AG04450 (cell line): ENCODE measurements at places on chromosomes 11 and 22.
A peak's percentile ranks its signal among the peaks of the same experiment; 100 is the strongest.

DNA sequence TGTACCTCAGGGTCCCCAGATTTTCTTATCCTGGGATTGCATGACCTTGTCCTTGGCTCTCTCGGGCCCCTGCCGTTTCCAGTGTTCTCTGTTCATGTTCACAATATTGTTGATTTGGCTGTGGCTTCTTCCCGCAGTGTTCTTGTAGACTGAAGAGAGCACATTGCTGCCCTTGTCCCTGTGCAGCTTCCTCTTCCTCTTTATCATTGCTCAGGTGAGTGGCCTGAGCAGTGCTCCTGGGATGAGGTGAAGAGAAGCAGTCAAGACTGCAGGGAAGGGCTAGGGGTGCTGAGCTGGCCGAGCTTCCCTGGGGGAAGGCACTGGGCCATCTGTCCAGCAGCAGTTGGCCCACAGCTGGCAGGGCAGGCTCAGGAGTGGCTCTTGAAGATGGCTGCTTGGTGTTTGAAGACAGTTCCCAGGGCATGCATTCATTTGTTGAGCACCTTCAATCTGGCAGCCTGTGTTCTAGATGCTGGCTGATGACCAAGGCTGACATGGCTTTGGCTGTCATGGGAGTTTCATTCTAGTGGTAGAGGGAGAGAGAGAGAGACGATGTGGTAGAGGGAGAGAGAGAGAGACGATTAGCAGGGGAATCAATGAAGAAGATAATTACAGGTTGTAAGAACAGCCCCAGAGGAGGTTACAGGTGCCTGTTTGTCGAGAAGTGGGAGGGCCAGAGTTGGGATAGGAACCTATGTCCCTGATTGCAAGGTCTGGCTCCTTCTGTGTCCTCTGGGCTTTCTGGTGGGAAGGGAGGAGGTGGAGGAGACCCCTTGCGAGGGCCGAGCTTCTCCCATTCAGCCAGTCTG lies 17.4 kb downstream of the BMAL1 start:
- DNase-seq: no peak

DNA sequence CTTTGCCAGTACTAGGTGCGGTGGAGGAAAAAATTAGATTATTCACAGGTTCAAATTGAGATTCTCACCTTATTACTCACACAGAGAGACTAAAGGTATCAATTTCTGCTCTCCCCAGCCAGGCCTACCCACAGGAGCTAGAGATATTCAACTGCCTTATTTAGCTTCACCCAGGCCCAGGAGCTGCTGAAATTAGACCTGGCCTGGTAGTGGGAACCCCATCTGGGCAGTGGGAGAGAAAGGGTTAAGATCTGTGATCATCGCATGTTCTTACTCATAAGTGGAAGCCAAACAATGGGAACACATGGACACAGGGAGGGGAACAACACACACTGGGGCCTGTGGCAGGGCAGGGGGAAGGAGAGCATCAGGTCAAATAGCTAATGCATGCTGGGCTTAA lies 20.9 kb upstream of the MICAL2 start:
- no peak for DNase-seq

DNA sequence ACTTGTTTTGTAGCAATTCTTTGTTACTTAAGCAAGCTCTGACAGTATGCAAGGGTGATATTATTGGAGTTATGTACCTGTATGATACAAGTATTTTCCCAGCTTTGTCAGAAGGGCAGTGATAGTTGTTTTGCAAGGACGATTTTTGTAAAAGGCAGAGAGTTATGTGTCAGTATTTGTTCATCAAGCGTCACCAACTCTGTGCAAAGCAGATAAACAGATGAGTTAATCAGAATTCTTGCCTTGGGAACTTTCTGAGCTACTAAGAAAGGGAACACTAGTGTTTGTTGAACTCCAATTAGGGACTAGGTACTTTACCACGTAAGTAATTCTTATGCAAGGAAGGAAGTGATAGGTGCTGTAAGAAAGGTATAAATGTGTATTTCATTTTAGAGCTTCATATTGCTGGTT lies 1.4 kb downstream of the USP47 start:
- peak; percentile 49 for DNase-seq

- DNase-seq: no peak
These were observed 47.0 kb downstream of the IGLL5 start for GRCh38 chr22:22934543-22935055.

- DNase-seq: no peak
These were observed 94.4 kb downstream of the FAM181B start for GRCh38 chr11:82639251-82639650.

DNA sequence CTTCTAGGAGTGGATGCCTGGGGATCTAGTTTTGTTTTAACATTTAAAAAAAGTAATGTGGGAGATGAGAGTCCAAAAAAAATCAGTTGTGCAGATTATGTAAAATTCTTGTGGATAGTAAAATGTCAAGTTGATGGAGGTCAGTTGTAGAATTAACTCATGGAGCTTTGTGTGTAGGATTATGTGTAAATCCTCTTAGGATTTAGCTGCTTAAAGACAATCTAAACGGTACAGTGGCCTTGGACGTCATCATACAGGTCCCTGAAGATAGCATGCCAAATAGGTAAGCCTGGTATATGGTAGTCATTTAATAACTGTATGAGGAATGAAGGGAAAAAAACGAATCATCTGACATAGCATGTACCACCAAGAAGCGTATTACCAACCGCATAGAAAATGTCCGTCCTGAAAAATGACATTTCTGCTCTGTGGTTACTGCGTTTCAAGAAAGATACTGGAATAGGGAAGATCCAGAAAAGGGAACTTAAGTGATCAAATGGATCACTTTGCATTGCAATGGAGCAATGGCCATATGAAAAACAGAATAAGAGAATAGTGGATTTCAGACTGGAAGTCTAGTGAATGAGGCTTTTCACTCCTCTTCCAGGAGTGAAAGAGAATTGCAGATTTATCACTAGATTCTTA lies 61.3 kb downstream of the BCL2L13 start:
- DNase-seq: no peak

DNA sequence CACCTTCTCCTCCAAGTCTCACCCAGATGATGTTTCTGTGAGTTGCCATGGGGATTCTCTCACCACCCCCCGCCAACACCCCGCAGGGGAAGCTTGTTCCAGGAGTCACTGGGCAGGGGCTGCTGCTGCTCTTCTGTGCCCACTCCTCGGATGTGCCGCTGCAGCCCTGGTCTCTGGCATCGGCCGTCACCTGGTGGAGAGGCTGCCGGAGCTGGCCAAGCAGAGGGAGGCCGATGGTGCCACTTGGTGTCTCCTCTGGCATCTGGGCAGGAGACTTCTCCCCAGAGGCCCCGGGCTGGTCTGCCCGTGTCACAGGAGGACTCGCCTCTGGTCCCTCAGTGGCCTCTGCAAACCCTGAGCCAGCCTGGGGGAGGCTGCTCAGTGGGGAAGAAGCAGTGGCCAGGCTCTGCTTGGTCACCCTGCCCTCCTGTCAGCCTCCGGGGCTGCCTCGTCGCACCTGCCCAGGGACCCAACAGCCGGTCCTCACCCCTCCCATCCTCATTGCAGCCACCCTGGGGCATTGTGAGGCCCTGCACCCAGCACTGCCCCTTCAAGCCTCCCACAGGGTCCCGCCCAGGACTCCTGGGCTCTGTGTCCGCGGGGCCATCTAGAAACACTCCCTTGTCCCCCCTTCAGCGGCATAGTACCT lies 424 bp upstream of the ADORA2A start:
- DNase-seq: no peak

- DNase-seq: no peak
These were observed 202.0 kb upstream of the SNX19 start for GRCh38 chr11:131118247-131118646.

GRCh38 chr22:30372915-30373314 lies 14.3 kb downstream of the RNF215 start:
- no peak for DNase-seq

DNA sequence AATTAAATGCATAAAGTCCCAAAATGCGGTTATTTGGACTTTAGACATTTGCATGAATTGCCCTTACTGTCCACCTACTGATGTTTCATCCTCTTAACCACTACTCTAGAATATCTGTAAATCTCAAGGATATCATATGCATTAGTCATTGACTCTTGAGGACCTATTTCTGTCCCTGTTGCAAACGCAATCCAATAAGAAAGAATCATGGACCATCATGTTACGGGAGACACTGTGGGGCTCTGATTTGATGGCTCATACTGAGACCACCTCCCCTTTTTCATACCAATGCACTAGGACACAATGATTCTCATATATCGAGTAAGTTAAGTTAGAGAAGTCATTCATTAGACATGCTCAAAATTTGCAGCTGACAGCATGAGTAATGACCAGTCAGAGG lies 14.4 kb downstream of the POU2AF2 start:
- no peak for DNase-seq

DNA sequence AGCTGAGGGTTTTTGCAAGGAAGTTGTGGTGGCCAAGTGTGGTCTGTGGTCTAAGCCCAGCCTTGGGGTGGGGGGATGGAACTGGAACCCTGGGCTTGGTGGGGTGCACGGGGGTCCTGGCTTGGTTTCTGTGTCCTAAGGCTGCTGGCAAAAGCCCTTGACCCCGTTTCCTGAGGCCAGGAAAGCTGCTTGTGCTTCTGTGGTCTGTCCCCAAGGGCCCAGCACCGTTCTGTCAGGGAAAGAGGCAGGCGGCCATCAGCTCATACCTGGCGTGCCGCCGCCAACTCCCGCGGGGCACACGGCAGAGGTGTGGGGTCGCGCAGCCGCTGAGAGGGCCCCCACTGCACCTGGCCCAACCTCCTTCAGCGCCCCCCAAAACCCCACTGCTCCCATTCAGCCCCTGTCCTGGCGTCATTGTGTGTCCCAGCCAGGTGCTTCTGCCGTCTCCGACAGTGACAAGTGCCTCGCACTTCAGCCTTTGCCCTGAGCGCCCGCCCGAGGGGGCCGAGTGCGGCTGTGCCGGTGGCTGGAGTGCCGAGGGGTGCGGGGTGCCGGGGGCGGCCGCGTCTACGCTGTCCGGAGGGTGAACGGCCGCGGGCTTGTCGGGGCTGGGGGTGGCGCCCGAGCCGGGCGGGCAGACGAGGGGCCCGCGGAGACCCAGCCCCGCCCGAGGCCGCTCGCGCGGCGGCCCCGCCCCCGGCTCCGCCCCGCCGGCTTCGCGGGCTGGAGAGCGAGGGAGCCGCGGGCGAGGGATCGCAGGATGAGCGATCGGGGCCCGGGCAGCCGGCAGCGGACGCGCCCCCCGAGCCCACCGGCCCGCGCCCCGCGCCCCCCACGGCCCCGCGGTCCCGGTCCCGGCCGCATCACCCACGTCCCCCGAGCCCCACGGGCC lies at the start of gene CNIH2:
CNIH2 (plus strand) TSS at position 705 of the 892 bp plus-strand sequence. CDS start 282 bp downstream, outside the sequence.
- no peak for DNase-seq

DNA sequence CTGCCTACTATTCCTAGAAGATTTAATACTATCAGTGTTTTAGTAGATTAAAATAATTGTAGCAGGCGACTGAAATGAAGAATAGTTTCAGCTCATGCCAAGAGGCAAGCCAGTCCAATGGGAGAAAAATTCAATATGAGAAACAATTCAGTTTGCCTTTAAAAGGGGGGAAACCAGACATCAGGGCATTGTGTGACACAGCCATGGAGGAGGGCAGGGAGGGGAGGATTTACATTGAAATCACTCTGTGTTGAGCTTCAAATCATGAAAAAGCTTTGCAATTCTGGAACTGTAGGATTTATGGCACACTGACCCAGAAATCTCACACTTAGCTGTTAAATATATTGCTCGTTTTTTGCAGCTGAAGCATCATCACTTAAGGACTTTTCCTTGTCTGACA lies 4.6 kb downstream of the SLC1A2 start:
- no peak for DNase-seq

DNA sequence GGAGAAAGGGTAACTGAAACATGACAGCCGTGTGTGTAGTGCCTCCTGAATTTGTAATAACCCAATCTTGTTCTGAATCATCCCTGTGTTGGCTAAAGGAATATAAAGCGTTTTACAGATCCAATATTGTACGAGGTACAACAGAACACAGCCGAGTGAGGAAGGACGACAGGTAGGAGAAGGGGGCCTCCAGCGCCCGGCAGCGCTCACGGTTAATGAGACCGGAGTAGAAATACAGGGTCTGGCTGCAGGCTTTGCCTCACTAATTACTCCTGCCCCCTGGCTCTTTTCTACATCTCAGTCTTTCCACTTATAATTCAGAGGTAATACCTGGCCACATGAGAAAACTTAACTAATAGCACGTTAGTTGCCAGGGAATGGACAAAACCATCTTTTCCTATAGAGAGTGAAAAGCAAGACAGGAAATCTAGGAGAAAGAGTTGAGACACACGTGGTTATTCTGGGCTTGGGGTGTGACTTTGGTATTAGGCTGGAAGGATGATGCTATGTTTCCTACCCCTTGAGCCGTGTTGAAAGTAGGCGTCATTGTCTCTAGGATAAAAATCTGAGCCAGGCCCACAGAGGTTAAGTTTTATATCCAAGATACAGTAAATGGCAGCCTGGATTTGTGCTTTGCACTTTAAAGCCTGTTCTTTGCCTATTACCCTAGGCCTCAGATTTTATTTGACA lies 54.1 kb downstream of the GRIK4 start:
- no peak for DNase-seq

DNA sequence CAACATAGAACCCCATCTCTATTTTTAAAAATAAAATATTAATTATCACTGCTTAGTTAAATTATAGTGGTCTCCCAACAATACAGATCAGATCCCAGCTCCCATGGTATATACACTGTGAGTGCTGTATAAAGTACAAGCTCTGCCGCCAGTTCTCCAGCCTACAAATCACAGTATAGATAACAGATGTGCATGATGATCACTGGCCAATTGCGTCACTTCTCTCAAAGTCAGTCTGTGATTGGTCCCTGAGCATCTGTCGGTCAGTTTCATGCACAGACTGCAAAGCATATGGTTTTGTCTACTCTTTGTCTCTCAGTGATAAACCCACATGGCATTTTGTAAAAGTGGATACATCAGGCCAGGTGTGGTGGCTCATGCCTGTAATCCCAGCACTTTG lies 15.7 kb downstream of the PPARA start:
- DNase-seq: no peak

- no peak for DNase-seq
These were observed 5.6 kb downstream of the ZBTB16 start for GRCh38 chr11:114065094-114065493.

DNA sequence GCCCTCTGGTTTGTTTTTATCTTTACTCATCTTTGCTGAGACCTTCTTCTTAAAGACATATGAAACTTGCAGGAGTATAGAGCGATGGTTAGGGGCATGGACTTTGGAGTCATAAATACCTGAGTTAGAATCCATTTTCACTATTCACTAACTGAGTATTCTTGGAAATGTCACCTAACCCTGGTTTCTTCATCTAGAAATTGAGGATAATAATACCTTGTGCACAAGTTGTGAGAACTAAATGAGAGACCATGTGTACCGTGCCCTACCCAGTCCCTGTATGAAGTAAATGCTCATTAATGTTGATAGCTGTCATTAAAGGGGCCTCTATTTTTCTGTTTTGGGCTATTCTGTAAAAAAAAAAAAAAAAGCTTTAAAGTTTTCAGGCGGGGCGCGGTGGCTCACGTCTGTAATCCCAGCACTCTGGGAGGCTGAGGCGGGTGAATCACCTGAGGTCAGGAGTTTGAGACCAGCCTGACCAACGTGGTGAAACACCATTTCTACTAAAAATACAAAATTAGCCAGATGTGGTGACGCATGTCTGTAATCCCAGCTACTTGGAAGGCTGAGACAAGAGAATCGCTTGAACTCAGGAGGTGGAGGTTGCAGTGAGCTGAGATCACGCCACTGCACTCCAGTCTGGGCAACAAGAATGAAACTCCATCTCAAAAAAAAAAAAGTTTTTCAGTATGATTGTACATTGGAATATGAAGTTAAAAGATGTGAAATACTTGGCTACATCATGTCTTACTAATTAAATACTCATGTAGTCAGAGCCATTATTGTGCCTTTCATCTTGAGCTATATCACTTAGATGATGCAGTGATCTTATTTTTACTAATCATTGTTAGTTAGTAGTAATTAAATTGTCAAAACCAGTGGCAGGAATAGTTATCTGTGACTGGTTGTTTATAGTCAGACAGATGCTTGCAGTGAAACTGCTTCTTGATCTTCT lies 95.0 kb downstream of the AMOTL1 start:
- DNase-seq: no peak

GRCh38 chr22:21818487-21819182 lies 48.8 kb downstream of the MAPK1 start:
- no peak for DNase-seq
